ENCODE measurements at places on chromosomes 7 and 10.

DNA sequence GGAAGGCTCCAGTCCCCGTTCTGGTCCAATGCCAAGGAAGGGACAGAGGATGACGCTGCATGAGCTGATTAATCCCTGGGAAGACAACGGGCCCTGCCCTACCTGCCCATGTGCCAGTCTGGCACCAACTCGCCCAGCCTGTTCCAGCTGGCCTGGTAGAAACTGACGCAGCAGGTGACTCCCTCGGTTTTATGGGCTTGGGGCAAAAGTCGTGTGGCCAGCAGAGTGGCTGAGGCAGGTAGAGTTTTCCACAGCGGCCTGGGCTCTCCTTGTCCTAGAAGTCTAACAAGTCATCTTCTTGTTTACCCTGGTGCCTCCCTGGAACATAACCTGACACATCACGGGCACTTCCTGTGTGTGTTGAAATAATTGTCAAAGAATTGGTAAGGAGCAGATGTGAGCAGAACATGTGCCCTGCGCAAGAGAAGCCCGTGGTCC lies 20.4 kb upstream of the LMTK2 start:
- no peak for DNase-seq

DNA sequence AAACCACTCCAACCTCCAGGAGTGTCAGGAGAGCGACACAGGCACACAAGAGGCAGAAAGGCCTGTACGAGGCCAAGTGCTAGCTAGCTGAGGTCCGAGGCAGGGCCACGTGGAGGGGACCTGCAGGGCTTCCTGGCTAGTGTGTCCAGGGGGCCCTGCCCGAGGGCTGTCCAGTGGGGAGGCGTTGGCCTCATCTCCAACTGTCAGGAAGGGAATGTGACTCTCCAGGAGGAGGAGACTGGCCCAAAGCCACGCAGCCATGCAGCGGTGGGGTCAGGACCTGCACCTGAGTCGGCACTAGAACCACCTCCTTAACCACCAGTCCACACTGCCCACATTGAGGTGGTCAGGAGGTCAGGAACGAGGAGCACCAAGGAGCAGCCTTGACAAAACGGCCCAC lies 32.3 kb upstream of the FXYD4 start:
- no peak for DNase-seq

GRCh38 chr10:92690211-92690914 lies 608 bp downstream of the HHEX start:
- peak; percentile 90 for DNase-seq

- no peak for DNase-seq
Measured at GRCh38 chr7:112195717-112196116, 10.5 kb downstream of the DOCK4 start.

GRCh38 chr7:79308192-79308591 lies 145.3 kb downstream of the MAGI2 start:
- peak; percentile 54 for DNase-seq

DNA sequence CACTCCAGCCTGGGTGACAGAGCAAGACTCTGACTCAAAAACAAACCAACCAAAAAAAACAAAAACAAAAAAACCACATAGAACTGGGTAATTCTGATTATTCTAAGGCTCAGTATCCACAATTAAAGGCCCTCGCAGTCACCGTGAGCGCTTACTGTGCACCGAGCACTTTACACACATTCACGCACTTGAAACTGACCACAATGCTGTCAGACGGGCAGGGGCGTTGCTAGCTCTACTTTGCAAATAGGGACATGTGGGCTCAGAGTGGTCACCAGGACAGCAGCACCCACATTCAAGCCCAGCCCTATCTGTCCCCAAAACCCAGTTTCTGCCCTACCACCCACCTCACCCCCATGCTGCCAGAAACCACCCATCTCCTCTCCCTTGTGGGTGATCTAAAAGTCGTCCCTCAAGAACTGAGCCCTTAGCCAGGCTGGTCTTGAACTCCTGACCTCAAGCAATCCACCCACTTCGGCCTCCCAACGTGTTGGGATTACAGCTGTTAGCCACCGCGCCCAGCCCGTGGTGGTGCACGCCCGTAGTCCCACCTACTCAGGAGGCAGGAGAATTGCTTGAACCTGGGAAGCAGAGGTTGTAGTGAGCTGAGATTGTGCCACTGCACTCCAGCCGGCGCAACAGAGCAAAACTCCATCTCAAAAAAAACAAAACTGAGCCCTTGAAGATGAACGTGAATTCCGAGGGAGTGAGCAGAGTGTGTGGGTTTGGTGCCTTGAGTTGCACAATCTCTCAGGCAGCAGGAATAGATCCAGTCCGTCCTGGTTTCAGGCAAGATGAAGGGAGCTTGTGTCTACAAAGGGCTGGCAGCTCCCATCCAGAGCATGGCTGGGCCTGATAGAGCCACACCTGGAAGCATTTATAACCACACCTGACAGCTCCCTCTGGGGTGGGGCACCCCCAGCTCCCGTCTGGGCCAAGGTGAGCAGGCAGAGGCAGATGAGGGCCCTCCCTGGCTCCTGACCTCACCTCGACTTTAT lies 5.4 kb upstream of the HSPB1 start:
- DNase-seq, result peak; percentile 95

- DNase-seq, result no peak
Measured at GRCh38 chr10:3133948-3134347, 38.6 kb downstream of the PITRM1 start.

- peak; percentile 41 for DNase-seq
Measured at GRCh38 chr10:128047351-128047750, 78.9 kb downstream of the MKI67 start.

- DNase-seq, result peak; percentile 42
Measured at GRCh38 chr10:132654708-132655661, 117.4 kb downstream of the INPP5A start.

- DNase-seq, result peak; percentile 69
Measured at GRCh38 chr7:39609113-39609934, 14.0 kb upstream of the RALA start.

GRCh38 chr10:110207011-110207804 lies at the start of gene MXI1:
Gene MXI1, plus strand, starts transcription at chr10:110207605. Its CDS starts 204 bp downstream, at chr10:110207809.
- DNase-seq, result peak; percentile 88

DNA sequence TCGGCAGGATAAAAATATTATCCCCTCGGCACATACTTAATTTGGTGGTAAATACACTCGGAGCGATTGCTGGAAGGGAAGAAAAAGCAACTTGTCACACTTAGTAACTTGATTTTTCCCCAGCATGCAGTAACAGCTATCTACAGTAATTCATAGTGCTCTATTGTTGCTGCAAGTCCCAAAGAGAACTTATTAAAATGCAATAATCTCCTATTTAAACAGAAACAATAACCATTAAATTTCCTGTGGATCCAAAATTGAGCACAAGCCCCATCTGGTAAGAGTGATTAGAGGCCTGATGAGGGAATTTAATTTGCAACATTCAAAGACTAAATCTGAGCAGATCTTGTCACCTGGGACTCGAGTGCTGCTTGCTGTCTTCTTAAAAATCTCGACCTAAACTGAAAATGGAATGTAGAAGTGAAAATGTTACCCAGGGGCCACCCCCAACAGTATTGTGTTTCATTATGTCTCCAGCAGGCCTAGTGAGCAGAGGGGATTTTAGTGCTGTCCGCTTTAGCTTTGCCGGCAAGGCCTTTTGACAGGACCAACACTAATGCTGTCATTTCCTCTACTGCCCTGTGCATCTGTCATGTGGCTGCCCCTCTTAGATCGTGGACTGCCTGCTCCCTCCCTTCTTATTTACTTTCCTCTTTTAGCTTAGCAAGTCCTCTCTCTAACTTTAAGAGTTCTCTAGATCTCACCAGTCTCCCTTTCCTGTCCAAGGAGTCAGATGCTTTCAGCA lies 639.7 kb downstream of the AUTS2 start:
- no peak for DNase-seq

- peak; percentile 87 for DNase-seq
Measured at GRCh38 chr7:47091141-47091540, 490.8 kb downstream of the TNS3 start.

DNA sequence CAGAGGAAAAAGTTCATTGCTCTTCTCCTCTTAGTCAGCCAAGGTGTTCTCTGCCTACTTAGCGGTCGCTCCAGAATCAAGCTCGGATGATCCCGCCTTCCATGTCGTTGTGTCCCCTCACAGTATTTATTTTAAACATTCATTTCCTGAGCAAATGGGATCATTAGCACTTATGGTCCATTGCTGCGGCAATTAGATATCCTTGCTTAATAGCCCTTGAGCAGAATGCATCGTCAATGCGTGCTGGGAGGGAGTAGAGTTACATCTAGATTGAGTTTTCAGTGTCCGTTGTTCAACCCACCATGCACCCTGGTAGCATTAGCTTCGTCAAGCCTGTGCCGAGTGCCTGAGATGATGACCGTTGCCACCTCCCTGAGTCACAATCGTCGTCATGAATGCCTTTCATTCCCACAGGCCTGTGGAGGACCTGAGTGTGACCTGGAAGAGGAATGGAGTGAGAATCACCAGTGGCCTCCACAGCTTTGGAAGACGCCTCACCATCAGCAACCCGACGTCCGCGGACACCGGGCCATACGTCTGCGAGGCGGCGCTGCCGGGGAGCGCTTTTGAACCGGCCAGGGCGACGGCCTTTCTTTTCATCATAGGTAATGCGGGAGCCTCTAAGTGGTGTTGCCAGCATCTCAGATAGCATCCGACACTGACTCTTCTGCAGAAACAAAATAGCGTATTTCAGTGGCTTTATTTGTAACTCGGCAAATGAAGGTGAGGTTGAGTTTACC lies 650.4 kb downstream of the SDK1 start:
- no peak for DNase-seq

DNA sequence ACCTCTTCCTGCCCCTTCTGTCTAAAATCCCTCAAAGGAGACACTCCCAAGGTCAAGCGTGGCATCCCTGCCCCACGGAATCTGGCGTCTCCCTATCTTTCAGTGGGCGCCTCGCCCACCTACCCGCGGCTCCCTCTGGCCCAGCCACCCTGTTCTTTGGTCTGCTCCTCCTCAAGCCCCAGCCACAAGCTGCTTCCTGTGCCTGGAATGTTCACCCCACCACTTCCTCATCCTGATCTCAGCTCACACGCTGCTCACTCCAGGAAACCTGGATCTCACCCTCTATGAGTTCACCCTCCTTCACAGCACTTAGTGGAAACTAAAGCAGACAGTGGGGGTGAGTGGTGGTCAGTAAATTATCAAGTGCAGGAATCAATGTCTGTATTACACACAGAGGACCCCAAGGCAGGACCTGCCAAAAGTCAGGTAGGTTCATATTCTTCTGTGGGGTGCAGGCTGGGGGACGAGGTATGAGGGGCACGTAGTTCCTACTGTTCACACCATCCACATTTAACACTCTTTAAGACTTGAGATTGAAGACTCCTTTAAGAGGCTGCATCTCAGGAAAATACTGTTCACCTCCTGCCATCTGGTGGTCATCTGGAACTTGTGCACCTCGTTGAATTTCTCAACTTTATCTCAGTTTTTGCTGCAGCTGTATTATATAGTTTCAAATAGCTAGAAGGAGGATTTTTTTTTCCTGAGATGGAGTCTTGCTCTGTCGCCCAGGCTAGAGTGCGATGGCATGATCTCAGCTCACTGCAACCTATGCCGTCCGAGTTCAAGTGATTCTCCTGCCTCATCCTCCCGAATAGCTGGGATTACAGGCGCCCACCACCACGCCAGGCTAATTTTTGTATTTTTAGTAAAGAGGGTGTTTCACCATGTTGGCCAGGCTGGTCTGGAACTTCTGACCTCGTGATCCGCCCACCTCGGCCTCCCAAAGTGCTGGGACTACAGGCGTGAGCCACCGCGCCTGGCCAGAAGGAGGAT lies 166.6 kb downstream of the ARHGAP21 start:
- DNase-seq, result peak; percentile 82

DNA sequence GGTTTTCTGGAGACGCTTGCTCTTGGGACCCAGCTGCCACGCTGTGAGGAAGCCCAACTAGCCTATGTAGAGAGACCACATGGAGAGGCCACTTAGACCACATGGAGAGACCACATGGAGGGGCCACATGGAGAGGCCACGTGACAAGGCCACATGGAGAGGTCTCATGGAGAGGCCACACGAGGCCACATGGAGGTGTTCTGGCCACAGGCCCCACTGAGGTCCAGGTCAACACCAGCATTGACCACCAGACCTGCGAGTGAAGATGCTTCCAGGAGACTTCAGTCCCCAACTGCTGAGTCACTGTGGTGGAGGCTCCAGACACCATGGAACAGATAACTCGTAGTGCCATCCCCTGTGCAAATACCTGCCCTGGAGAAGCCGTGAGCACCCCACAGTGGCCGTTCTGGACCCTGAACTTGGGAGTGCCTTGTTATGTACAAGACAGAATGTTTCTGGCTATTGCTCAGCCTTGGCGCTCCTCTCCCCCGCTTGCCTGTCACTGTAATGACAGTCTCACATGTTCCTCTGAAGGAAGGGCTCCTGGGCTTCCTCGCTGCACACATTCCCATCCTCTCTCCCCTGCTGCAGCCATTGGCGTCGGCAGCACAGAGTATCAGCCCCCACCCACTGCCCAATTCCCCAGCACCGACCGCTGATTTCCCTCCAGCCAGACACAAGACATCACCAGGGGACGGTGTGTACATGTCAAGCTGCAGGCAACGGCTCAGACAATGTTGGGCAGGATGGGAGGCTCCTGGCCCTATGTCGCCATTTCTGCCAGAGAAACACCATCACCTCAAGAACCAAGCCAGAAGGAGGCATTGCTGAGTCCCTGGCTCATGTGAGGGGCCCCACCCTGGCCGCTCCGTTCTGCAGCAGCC lies 49.0 kb upstream of the TNRC18 start:
- DNase-seq, result no peak

DNA sequence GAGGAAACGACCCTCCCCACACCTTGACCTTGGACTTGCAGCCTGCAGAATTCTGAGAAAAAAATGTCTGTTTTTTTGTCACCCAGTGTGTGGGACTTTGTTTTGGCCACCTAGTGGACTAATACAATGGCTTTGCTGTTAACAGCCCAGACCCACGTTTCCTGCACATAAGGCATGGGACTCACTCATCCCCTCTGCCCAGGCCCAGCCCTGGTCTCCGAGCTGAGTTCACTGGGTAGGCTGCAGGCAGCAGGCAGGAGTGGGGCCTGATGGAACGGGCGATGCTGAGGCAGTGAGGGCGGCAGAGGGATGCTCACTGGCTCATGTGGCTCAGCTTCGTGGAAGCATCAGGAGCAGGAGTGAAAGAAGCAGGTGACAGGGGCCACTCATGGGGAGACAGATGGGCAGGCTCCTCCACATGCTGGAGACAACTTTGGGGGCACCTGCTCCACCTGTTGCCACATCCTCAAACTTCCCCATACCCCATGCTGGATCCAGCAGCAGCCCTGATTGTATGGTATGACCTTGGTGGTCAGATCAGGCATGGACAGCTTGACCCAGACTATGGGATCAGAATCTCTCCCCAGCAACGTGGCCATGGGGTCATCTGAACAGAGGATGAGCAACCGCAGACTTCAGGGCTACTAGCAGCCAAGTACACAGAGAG lies 65.8 kb upstream of the ANTXRL start:
- DNase-seq, result no peak

DNA sequence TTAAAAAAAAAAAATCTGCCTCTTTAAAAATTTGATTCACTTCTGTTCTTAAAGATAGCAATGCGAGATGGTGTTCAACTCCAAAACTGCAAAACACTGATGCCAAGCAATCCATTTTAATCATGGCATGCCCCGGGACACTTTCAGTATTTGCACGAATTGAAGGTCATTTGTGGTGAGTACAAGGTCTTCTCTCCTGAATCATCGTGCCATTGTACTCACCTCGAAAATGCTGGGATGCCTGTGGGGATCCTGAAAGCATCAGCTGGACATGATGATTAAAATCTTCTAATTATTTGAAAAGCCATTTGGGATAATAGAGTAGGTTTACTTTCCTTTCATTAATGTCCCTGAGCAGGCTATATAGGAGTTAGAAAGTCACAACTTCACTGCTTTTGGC lies 125.1 kb upstream of the NRP1 start:
- peak; percentile 11 for DNase-seq

GRCh38 chr10:127399668-127400067 lies 149.4 kb upstream of the NPS start:
- no peak for DNase-seq

Measured in iris pigment epithelial cell (primary cell).